Lung (tissue), 17 donors: ENCODE measurements at places on chromosomes 5 and 9. TPM values are rescaled to one million over a fixed set of nuclear protein-coding genes. Genes with fewer than 3 reads are reported as not detected.

DNA sequence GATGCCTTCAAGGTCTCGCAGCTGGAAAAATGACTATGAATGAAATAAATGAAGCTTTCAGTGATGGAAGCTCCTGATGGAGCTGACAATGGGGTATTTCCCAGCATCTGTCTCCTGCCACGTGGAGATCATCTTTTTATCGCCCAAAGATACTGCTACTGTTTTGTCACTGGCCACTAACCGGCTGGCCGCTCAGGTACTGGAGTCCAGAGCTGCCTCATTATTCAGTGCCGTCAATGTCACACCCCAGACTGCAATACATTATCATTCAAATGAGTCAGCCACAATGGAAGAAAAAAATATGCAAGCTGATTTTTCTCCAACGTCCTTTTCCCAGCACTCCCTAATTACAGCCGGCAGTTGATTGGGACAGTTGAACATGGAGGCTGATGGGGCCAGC, 280.4 kb downstream of the ZSWIM6 start:
- DNase-seq = no peak

GRCh38 chr5:173565491-173566072, 50.9 kb downstream of the BOD1 start:
- no peak for DNase-seq

The CAMK2A gene
- 1.6 TPM for total RNA-seq

- no peak for DNase-seq
Measured at GRCh38 chr5:36173426-36173825, 21.5 kb downstream of the SKP2 start.
